Stimulated activated CD4-positive, alpha-beta T cell treated with anti-CD3 and anti-CD28 coated beads, Interleukin-2, amount 100 ng/mL, for 24 hours (primary cell): ENCODE measurements at places on chromosomes 3 and 15.

GRCh38 chr3:12679468-12679867 is 15.6 kb upstream of the RAF1 start:
- DNase-seq: no peak

DNA sequence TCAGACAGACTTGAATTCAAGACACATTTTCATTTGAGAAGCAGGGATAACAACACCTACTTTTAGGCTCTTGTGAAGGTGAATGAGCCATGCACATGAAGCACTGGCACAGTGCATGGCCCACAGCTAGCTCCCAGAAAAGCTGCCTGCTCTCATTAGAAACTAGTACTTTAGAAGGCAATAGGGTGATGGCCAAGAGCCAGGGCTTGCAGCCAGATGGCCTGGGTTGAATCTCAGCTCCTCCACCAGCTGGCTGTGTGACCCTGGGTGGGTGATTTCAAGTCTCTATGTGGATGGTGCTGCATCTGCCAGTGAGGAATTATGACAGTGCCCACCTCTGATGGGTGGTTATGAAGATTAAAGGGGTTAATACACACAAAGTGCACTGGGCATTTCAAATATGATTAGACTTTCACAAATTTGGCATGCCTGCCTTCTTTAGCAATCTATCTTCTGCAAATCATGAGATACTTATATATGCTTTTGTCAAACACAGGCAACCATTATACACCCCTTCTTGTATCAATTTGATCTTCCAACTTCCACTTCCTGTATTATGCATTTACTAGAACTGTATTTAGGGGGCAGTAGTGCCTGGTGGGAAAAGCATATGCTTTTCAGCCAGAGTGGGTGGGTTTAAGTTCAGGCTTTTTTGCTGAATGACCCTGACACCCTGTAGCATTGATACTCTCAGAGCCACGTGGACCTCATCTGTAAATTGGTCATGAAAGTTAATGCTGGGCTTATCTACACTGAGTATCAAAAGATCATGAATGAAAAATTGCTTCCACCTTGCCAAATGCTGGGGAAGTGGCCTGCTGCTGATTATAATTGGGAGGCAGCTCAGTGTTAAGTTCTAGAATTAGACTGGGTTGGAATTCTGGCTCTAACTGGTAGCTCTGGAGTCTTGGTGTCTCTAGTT is 34.7 kb upstream of the RBP1 start:
- DNase-seq: no peak

GRCh38 chr15:54364961-54365360 is 386.7 kb downstream of the UNC13C start:
- DNase-seq: no peak

GRCh38 chr3:8094415-8094814 is 407.2 kb upstream of the LMCD1 start:
- DNase-seq: no peak

- DNase-seq: no peak
Measured at GRCh38 chr3:23202203-23202920, 765 bp upstream of the UBE2E2 start.

DNA sequence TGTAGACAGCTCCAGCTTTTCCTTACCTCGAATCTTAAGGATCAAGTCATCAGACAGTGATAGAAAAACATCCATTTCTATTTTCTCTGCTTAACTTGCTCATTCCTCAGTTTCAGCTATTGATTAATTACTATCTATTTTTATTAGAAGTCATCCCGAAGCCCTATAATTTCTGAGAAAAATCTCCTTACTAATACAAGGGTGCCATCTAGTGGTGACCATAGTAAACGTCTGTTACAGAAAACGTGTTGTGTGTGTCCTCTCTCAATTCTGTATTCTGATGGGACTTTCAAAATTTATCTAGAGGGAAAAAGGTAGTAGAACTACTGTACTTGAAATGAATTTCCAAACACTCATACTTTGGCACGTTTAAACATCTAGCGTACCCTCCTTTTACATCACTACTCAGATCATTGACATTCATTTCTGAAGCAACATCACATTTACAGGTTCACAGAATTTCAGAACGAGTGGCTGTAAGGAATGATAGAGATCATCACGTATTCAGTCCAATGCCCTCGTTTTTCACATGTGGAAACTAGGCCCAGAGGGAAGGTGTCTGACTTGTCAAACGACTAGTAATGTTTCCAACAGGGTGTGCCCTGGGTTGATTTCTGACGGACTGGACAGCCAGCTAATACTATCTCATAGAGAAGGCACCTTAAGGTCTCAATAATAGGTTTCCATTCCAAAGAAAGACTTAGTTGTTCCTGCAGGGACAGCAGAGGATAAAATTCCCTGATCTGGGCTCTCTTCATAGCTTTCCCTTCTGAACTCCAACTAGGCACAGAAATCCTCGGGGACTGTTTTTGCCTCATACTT is 25.6 kb downstream of the HACD2 start:
- DNase-seq: no peak

DNA sequence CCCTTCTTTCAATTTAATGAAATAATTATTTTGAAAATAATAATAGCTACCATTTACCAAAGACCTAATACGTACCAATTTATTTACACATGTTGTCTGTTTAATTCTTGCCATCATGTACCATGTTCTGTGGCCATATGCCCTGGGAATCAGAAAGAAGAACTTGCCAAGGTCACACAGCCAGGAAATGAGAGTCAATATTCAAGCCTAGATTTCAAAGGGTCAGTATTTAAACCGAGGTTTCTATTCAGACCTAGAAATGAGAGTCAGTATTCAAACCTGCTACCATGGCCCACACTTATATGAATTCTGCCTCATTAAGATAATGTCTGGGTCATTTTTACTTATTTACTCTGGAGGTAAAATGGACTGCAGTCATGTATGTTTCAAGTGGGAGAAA is 103.6 kb upstream of the TBL1XR1 start:
- DNase-seq: no peak
